ENCODE measurements at places on chromosomes 4 and X.

DNA sequence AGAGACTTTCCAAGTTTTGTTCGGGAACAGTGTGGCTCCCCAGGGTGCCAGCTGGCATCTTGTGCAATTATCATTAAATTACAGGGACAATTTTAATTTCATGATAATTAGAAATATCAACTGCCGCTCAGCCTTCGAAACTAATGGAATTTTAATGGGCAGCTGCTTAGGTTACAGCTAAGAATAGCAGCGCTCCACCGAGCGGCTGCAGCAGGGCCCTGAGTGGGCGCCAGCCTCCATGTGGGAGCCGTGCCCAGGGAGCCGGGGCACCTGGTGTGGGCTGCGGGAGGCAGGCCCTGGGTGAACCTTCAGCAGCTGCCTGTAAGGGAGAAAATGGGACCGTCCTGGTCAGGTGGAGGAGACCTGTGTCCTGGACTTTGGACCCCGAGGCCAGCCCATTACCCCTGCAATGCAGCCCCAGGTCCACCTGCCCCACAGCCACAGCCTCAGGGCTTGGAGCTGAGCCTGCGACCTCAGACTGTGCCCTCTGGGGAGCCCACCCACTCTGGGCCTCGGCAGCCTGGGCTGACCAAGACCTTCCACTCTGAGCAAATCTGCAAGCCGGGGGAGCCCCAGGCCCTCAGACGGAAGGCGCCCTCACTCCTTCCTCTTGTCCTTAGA, 21.1 kb downstream of the MSANTD1 start:
- no peak for DNase-seq

DNA sequence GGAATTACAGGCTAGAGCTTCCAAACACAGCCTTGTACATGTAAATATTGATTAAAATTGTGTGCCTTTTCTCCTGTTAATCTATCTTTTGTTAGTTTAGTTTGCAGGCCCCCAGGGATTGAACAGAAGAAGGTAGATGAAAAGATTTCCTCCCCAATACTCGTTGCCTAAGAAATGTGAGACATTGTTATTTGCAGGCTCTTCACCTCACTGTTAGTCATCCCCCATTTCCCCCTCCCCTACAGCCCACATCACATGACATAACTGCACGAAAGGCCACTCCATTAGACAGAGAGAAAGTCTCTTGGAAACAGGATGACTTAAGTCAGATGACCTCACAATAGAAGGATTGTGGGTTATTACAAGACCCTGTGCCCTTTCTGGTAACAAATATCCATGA, 13.3 kb upstream of the MID1 start:
- no peak for DNase-seq

GRCh38 chrX:123920105-123920785, 41.3 kb upstream of the STAG2 start:
- DNase-seq, result no peak

GRCh38 chr4:34148322-34148908, 2095.9 kb downstream of the ARAP2 start:
- DNase-seq, result no peak

- DNase-seq, result no peak
Observed at GRCh38 chr4:910366-911091, 21.6 kb downstream of the GAK start.

- no peak for DNase-seq
Observed at GRCh38 chr4:111610681-111611080, 534.6 kb upstream of the FAM241A start.

DNA sequence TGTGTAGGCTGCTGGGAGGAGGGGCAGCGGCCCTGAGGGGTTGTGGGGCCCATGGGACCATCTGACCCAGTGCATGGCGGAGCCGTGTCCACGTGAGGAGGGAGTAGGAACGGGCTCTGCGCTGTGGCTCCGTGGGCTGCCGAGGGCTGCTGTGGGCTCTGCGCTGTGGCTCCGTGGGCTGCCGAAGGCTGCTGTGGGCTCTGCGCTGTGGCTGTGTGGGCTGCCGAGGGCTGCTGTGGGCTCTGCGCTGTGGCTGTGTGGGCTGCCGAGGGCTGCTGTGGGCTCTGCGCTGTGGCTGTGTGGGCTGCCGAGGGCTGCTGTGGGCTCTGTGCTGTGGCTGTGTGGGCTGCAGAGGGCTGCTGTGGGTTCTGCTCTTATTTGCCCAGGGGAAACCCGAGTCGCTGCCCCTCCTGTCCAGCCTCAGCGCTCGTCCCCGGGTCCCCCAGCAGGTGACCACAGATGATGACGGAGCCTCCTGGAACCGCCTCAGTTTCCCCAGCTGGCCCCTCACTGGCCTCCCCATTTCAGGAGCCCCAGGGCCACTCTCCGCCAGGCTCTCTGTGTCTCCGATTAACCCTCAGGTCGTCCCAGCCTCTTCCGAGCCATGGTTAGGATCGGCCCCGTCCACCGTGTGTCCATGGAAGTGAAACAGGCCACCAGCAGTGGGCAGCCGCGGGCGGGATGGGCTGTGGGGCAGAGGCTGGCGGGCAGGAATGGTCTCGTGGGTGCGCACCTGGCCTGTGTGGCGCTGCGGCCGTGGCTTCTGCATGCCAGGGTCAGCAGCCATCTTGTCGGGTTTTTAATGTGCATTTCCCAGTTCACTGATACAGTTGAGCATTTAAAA, 20.0 kb downstream of the PCGF3 start:
- no peak for DNase-seq

DNA sequence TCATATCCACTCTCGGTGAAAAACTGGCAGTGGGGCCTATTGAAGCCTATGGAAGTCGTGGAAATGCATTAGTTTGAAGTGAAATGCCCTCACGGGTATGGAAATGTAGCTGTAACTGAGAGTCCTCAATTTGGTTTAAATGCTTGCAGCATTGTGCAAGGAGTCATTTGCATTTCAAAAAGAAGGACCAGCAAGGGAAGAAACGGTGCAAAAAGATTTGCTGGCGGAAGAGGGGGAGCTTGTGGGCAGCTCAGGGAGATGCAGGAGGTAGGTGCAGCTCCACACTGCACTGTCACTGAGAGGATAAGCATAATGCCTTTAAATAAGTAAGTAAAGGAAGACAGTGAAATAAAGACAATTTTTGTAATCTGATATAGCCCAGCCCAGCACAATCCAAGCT, 400.4 kb upstream of the DIPK2B start:
- no peak for DNase-seq

DNA sequence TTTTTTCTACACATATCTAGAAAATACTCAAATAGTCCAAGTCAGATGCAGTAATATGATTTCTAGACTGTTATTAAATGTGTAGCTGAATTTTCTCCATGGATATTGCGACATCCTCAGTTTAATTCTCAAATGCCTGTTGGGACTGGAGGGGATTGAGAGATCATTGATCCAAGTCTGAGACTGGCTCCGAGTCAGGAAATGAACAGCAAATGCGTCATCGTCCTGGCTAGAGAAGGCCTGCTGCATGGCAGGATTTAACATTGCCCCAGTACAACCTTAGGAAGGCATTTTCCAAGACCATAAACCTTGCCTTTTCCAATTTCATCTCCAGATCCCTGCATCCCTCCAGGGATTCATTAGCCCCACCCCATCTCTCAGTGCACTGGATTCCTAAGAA, 56.6 kb upstream of the SLC6A14 start:
- no peak for DNase-seq

DNA sequence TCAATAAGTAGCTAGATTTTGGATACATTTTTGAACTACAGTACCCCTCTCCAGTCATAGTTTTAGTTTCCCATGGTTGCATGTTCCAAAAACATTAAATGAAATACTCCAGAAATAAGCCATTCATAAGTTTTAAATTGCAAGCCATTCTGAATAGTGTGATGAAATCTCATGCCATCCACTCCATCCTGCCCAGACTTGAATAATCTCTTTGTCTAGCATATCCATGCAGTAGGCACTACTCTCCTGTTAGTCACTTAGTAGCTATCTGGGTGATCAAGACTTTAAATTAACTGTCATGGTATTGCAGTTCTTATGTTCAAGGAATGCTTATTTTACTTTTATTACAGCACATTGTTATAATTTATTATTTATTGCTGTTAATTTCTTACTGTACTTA, 237.4 kb downstream of the SPANXN1 start:
- no peak for DNase-seq

GRCh38 chrX:155056877-155057792, 13.8 kb downstream of the CMC4 start:
- DNase-seq, result peak; percentile 10

DNA sequence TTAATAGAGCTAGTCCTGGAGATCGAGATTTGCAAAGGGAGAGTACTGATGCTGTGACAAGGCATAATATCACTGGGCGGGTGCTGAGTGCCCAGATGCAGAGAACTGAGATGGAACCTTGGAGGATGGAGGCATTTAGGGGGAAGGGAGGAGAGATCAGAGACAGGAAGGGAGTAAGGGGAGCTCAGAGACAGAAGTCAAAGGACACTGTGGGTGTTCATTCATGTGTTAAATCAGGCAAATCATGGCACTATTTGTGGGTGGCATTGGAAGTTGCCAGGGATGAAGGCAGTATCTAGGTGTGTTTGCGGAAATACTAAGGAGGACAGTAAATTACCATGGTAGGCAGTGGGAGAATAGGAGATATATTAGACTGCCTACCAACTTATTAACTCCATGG, 135.0 kb downstream of the RBM46 start:
- no peak for DNase-seq

- no peak for DNase-seq
Observed at GRCh38 chr4:151469970-151470369, 61.0 kb downstream of the FHIP1A start.

DNA sequence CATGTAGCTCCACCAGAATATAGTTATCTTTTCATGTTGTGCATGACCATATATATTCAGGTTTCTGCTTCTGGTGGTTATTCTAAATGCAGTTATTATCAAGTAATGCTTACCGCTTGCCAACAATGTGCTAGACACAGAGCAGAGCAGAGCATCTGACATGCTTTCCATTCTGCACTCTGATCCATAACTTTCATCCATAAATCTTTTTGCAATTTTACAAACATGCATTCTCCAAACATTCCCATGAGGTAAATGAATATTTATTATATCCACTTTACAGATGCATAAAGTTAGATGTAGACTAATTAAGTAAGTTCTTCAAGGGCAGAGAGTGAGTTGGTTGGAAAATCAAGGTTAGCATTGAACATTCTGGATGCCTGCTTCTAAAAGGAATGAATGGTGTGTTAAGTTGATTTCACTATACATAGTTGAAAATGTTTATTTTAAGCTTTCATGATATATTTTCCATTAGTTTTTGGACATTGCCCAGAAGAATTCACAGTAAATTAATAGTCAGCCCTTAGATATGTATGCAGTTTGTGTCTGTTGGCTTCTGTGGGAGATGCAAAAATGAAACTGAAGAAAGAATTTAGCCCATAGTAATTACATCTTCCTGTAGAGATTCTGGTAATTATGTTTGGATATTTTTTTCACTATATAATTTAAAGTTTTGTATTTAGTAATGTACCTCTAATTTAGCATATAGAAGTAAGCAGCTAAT, 867.8 kb downstream of the CCSER1 start:
- no peak for DNase-seq

DNA sequence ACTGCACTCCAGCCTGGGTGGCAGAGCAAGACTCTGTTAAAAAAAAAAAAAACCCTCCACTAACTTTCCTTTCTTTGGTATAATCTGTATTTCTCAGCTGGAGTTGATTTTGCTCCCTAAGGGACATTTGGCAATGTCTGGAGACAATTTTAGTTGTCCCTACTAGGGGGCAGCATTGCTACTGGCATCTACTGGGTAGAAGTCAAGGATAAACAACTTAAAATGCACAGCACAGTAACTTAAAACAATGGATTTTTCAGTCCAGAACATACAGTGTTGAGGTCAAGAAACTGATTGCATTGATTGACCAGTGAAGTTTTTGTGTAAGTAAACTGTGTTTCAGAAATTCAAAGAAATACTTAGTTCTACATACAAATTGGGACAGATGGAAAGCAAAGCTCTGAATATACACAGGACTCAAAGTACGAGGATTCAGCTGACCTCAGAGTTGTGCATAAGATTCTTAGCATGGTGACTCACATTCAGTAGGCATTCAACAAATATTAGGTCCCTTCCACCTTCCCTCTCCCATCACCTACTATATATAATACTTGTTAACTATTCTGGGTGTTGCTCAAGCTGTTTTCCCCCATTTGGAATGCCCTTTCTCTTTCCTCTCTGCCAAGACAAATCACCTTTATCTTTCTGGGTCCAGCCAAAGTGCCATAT, 8.8 kb downstream of the DDX53 start:
- DNase-seq, result no peak

DNA sequence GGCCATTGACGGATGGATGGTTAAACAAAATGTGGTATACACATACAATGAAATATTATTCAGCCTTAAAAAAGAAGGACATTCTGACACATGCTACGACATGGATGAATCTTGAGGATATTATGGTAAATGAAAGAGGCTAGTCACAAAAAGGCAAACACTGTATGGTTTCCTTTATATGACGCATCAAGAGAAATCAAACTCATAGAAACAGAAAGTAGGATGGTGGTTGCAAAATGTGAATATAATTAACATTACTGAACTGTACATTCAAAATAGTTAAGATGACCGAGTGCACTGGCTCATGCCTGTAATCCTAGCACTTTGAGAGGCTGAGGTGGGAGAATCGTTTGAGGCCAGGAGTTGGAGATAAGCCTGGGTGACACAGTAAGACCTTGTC, 9.5 kb upstream of the CASK start:
- DNase-seq, result no peak

GRCh38 chr4:13674971-13675370, 47.4 kb upstream of the BOD1L1 start:
- no peak for DNase-seq
